ENCODE measurements at places on chromosomes 6 and 20. TPM values are rescaled to one million over a fixed set of nuclear protein-coding genes. Genes with fewer than 3 reads are reported as not detected.

DNA sequence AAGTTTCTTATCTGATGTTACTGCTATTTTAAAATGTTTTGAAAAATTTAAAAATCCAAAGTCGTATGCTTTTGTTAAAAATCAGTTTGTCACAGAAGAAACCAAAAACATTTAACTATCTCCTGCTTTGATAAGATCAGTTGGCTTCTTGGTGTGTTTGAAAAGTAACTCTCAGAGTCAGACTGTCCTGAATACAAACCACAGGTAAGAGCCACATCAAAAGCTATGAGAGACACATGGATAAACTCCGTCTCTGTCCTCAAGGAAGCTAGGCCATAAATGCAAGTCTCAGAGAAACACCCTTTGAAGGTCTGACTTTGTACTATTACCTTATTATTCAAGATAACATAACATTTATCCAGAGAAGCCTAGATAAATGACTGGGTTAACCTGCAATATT is 7.7 kb downstream of the HBS1L start:
- DNase-seq: no peak

- DNase-seq: no peak
Observed at GRCh38 chr6:137265561-137266308, 46.5 kb upstream of the IFNGR1 start.

DNA sequence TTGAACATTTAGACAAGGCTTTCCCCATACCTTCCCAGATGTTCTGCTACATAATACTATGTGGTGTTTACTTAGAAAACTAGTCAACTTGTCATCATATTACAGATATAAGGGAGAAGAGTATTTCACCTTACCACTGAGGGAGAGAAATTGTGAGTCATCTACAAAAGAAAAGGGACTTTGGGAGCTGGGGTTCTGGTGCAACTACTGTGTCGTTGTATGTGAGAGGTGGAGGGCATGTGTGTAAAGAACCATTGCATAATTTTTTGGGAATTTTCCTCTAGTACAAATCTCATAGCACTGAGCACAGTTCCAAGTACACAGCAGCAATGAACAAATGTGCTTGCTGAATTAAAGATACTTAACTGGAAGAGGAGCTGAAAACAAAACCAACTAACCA is 665.6 kb downstream of the DHX35 start:
- peak; percentile 56 for DNase-seq

DNA sequence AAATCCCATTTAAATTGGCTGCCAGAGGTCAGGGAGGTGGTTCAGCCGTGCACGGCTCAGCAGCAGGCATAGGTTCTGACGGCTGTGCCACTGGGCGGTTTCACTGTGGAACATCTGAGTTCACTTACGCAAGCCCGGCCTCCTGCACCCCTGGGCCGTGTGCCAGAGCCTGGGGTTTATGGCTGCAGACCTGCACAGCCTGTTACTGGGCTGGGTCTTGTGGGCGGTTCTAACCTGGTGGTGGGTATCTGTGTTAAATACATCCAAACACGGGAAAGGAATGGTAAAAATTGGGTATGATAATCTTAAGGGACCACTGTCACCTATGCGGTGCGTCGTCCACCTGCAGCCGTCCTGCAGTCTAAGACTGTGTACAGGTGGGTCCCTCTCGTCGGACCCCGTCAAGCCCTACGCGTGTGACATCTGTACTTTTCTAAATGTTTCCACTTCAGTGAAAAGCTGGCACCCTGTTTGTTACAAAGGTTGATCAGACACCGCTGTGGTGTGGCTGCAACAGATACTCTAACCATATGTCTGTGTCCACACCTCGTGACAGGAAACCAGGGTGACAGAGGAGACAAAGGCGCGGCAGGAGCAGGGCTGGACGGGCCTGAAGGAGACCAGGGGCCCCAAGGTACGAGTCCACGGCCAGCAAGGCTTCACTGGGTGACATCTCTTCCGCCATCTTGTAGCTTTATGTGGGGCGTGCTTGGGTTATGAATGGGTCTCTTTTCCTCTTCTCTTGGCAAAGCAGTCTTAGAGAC is 21.5 kb downstream of the COL9A3 start:
- DNase-seq: no peak

DNA sequence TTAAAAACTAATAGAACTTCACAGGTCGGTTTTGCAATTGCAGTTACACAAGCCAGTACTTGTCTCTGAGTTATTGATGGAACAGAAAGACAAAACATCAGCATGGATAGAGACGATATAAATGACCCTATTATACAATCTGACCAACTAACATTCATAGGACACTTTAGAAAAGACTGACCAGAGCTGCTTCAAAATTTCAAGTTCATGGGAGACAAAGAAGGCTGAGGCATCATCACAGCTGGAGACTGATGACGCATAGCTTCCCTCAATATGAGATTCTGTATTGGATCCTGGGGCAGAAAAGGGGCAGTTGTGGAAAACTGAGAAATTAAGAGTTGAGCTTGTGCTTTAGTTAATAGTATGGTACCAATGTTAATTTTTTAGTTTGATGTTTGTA is 174.0 kb downstream of the THBS2 start:
- peak; percentile 18 for DNase-seq

- peak; percentile 94 for DNase-seq
Observed at GRCh38 chr6:110951986-110952794, 6.3 kb upstream of the GTF3C6 start.

DNA sequence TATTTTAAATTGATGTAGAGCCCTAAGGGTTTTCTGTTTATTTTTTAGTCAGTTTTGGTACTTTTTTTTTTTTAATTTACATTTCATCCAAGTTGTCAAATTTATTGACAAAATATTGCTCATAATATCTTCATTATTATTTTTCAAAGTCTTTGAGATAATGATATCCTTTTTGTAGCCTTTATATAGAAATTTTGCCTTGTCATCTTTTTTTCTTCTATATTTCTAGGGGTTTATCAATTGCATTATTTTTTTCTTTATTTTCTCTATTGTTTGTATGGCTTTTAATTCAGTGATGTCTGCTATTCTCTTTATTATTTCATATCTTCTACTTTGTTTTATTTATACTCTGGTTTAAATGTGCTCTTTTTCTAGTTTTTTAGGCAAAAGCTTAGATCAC is 863.0 kb upstream of the GJE1 start:
- DNase-seq: no peak

Gene GRM1
- not detected for total RNA-seq

- DNase-seq: peak; percentile 88
Observed at GRCh38 chr6:17932330-17932852, 55.0 kb downstream of the KIF13A start.

Gene SIM1
- total RNA-seq: not detected

Gene COL20A1
- total RNA-seq: not detected

Gene OARD1
- total RNA-seq: 19.5 TPM

- no peak for DNase-seq
Observed at GRCh38 chr6:30894935-30895334, 10.6 kb downstream of the DDR1 start.

- DNase-seq: peak; percentile 92
Observed at GRCh38 chr6:45614488-45615285, 237.0 kb upstream of the SUPT3H start.

- peak; percentile 13 for DNase-seq
Observed at GRCh38 chr6:160035693-160036330, 66.9 kb downstream of the IGF2R start.

- DNase-seq: no peak
Observed at GRCh38 chr6:75776461-75776860, 27.4 kb downstream of the MYO6 start.

Gene RAMACL
- total RNA-seq: 1.6 TPM

GRCh38 chr20:23629017-23629541 is 8.7 kb downstream of the CST3 start:
- peak; percentile 95 for DNase-seq

Gene FOXC1
- 3.5 TPM for total RNA-seq

DNA sequence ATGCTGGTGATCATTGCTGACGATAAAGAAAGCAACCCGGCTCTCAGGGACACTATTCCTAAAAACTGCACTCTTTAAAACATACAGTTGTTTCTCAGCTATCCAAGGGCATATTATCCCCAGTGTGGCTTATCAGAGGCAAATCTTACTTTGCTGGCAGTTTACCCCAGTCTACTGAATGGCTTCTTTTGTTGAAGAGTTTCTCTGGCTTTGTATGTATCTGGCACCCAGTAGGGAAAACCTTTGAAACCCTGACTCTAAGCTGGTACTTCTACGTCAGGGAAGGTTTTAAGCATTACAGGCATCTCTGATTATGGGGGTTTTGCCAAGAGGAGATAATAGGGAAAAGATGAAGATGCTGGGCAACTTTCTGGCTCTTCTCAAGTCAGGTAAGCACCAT is 637.6 kb upstream of the CHD6 start:
- DNase-seq: no peak

Gene GRIK2
- total RNA-seq: 0.38 TPM

GRCh38 chr6:19976411-19977129 is 139.4 kb downstream of the ID4 start:
- no peak for DNase-seq

- no peak for DNase-seq
Observed at GRCh38 chr6:53803081-53803860, 8.5 kb downstream of the LRRC1 start.

GRCh38 chr6:110520209-110520965 is 44.0 kb upstream of the SLC22A16 start:
- no peak for DNase-seq

Gene ELMO2
- total RNA-seq: 21.1 TPM

Measured in bronchial epithelial cell (primary cell).